ENCODE measurements at places on chromosomes 4 and X.

DNA sequence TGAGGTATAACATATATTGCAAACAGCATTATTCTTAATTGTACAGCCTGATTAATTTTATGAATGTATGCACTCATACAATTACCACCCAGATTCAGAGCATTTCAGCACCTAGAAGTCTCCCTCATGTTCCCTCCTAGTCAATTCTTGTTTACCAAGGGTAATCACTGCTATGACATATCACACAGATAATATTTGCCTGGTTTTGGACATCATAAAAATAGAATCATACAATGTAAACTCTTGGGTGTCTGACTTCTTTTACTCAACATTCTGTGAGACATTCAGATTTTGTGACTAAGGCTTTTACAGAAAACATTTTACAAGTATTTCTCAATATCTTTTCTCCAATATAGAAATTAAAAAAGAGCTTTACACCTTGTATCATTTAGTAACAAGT lies 66.9 kb downstream of the PTPN13 start:
- no peak for DNase-seq

- no peak for DNase-seq
Observed at GRCh38 chr4:37365888-37366287, 121.3 kb downstream of the NWD2 start.

- no peak for DNase-seq
Observed at GRCh38 chrX:45007598-45007997, 134.6 kb downstream of the KDM6A start.

- no peak for DNase-seq
Observed at GRCh38 chr4:152160225-152160800, 375.6 kb downstream of the FBXW7 start.

- DNase-seq, result no peak
Observed at GRCh38 chrX:20325786-20326388, 59.2 kb upstream of the RPS6KA3 start.

DNA sequence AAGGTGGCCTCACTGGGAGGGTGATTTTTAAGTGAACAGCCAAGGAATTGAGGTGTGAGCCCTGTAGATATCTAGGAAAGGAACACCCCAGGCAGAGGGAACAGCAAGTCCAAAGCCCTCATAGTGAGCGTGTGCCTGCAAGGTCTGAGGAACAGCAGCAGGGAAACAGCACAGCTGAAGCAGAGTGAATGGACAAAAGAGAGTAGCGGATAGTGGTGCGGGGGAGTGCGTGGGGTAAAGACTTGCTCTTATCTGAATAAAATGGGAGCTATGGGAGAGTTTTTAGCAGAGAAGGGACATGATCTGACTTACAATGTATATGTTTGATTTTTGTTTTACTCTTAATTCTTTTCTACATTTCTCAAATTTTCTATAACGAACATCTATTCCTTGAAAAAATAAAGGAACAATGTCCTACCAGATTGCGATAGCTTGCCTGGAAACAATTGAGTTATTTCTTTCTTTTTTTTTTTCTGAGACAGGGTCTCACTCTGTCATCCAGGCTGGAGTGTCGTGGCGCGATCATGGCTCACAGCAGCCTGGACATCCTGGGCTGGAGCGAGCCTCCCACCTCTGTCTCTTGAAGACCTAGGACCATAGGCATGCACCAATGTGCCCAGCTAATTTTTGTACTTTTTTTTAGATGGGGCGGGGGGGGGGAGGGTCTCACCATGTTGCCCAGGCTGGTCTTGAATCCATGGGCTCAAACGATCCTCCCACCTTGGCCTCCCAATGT lies 19.5 kb upstream of the HADH start:
- DNase-seq, result no peak

Measured in RWPE2 (cell line).